Liver (tissue), 10 donors: ENCODE measurements at places on chromosomes 1 and 21. TPM values are rescaled to one million over a fixed set of nuclear protein-coding genes. Genes with fewer than 3 reads are reported as not detected.

Gene CHIT1
- total RNA-seq, result under 0.01 TPM

Gene ERO1B
- total RNA-seq, result 5.5 TPM

Gene OR6N1
- not detected for total RNA-seq

Gene PKLR
- total RNA-seq, result 39.2 TPM

Gene SWT1
- total RNA-seq, result 4.2 TPM

Gene HSPA6
- 2.4 TPM for total RNA-seq

Gene SPRR2F
- total RNA-seq, result not detected

Gene AIRE
- total RNA-seq, result 0.05 TPM

Gene LINGO4
- total RNA-seq, result 0.05 TPM

Gene PGLYRP4
- total RNA-seq, result not detected

Gene GJA8
- total RNA-seq, result not detected

Gene ANKRD45
- total RNA-seq, result not detected

Gene OLFML2B
- total RNA-seq, result 0.84 TPM

Gene AMY2B
- 5.4 TPM for total RNA-seq

Gene KCNH1
- not detected for total RNA-seq

Gene MSH4
- total RNA-seq, result 0.08 TPM

Gene ETS2
- 90.7 TPM for total RNA-seq

Gene TAS1R1
- not detected for total RNA-seq

Gene NHLH1
- not detected for total RNA-seq

Gene SERINC2
- 27.8 TPM for total RNA-seq

Gene CHIA
- not detected for total RNA-seq

Gene SLX9
- 7.7 TPM for total RNA-seq

Gene MUL1
- total RNA-seq, result 9.5 TPM

Gene SHISAL2A
- 0.33 TPM for total RNA-seq
